Mesothelial cell of epicardium (in vitro differentiated cells): ENCODE measurements at places on chromosomes 16 and 17.

DNA sequence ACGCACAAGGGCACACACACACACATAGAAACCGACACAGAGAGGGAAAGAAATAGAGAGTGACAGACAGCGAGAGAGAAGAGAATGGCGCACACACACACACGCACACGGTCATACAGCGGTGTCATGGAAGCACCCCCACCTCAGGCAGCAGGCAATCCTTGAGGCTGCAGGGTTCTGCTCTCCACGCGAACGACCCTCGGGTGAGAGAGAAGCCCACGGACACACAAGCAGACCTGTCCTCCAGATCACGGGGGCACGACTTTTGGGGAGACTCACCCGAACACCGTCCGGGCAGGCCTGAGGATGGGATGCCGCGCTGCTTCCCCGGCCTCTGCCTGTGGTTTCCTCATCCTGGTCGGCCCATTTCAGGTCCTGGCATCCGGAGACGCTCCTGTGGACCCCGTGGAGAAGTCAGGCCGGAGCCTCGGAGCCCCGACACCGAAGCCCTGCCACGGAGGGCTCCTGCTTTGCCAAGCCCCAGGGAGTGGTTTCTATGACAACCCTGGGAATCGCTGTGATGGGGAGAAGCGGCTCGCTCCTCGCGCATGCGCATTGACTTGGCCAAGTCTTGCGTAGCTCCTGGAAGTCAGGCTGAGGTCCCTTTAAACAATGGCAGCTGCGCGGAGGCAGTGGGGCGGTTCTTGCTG, 118.2 kb upstream of the KCNJ18 start:
- DNase-seq = no peak

GRCh38 chr17:79517827-79518584, 92.8 kb downstream of the RBFOX3 start:
- DNase-seq = no peak

GRCh38 chr17:36720131-36720530, 118.7 kb downstream of the MRM1 start:
- DNase-seq = no peak

DNA sequence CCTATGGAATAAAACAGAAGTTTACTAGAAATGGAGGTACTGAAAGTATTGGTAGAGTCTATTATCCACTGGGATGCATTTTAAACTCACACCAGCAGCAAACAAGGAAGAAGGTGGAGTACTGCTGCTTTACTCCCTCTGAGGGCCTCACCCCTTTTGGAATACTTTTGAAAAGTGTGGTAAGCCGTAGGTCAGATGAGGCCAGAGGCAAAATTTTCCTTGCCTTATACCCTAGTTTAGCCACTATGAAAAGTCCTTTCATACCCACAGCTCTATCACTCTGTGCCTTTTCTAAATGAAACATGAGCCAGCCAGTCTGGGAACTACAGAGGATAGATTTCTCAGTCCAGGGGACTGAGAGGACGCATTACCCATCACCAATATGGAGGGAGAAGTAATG, 14.0 kb downstream of the GDE1 start:
- no peak for DNase-seq

DNA sequence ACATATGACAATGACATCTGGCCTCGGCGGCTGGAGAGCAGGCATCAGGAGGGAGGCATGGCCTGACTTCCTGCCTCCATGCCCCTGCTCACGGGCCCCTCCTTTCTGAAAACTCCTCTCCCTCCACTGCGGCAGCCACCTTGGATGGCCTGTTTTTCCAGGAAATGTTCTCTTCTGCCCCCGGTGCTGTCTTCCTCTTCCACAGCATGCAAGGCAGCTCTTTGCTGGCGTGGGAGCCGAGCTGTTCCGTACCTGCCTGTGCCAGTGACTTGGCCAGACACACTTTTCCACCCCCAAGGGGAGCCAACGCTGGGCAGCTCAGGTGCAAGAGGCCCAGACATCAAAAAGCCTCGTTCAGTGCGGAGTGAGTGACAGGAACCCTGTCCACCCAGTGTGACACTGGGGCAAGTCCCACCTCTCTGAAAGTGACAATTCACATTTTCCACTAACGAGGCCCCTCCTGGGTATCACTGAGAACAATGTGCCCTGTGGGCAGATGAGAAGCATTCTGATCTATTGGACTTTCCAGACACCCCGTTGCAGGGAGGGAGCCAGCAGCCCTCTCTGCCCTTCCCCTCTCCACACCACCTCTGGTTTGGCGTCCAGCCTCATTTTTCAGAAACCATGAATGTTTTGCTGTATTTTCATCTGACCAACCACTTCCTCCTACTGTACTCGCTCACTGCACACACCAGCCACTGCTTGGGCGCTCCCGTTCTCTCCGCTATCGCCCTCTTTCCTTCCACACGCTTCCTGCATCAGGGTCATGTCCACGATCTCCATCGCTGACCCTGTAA, 31.2 kb downstream of the NSMCE1 start:
- DNase-seq = no peak

GRCh38 chr17:38572669-38573365, 32.9 kb downstream of the SRCIN1 start:
- no peak for DNase-seq

GRCh38 chr17:27535975-27536374, 79.7 kb downstream of the KSR1 start:
- DNase-seq = no peak

DNA sequence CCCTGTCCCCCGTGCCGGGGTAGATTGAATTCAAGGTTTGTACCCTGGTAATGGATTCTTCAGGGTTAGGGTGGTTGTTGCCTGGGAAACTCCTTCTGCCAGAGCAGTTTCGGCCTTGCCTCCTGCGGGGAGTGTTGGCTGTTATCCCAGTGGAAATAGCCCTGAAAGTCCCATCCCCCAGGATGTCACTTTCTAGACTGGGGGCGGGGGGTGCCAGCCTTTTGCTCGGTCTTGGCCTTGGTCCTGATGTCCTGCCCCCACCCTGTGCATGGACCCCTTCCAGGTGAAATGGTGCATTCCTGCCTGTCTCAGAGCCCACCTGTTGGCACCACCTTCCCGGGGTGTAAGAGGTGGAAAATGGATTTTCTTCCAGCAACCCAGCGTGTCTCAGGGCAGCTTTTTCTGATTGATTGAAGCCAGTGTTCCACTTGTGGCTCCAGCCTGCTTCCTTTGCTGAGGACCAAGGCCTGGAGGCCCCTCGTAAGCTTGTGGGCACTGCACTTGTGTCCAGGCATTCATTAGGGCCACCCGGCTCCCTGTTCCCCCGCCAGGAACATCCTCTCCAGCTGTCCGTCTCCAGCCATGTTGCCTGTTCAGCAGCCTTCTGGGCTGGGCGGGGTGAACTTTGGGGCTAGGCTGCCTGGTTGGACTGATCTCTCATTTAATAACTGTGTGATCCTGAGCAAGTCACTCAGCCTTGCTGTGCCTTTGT, 25.6 kb downstream of the MGAT5B start:
- DNase-seq = no peak

DNA sequence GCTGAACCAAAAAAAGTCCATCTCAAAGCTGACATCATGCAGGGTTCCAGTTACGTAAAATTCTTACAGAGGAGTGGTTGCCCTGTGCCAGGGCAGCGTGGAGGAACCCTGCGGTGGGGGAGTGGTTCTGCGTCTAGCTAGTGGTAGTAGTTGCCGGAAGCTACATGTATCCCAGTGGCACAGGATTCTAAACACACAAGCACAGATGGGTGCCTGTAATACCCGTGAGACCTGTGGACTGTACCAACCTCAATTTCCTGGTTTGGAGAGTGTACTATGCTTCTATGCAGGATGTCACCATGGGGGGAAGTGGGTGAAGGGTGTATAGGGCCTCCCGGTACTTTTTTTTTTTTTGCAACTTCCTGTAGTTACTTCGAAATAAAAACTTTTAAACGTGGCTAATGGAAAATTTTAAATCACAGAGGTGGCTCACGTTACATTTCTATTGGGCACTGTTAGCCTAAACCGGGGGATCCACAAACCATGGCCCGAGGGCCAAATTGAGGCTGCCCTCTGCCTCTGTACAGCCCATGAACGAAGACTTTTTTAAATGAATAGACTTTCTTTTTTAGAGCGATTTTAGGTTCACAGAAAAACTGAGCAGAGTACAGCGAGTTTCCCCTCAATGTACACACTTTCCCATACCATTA, 38.5 kb downstream of the TBC1D16 start:
- no peak for DNase-seq

- no peak for DNase-seq
Observed at GRCh38 chr16:64089697-64090096, 1032.2 kb downstream of the CDH11 start.

DNA sequence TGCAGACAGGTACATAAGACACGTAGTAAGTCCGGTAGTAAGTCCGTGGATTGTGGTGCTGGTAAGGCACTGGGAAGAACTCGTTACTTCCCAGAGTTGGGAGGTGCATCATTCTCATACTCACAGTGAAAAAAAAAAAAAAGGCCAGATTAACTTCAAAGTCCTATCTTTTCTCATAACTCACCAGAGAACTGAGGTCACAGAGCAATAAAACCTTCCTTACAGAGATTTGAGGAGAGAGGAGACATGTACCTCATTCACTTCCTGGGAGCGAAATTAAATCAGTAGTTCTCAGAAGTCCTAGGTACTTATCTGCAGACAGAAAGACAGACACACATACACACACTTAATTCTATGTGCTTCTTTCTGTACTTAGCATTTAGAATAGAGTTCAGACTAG, 22.5 kb downstream of the MPHOSPH6 start:
- DNase-seq = no peak

DNA sequence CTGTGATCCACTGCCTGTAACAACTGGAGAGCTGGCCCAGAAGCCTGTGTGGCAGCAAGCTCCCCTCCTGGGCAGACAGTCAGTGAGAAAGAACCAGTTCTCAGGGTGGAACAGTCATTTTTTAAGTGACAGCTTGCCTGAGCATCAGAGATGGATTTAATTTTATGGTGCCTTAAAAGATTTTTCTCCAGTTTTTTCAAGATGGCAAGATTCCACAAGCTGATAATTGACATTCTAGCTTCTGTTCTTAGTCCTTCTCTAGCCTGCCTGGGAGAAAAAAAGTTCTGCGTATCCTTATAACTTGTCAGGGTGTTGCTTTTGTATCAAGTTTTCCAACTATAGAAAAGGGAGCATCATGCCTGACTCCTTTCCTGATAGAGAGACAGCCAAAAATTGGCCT, 21.2 kb downstream of the CALB2 start:
- no peak for DNase-seq

DNA sequence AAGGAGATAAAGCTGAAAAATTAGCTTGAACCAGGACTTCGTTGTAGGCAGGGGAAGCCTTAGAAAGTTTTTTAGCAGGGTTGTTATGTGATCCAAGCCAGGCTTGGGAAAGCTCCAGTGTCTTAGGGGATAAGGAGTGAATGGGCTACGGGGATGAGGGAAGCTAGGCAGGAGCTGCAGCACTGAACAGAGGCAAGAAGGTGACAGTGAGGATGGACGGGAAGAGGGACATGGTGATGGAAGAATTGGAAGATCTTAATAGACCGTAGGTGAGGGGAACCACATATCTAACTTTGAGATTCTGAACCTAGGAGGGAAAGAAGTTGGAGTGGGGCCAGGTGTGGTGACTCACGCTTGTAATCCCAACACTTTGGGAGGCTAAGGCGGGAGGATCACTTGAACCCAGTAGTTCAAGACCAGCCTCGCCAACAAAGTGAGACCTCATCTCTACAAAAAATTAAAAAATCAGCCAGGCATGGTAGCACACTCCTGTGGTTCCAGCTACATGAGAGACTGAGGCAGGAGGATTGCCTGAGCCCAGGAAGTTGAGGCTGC, 3.2 kb downstream of the RHBDL3 start:
- DNase-seq = no peak

GRCh38 chr16:89658221-89658879, 714 bp downstream of the SPATA33 start:
- no peak for DNase-seq
